GM12878 (cell line): ENCODE measurements at places on chromosomes 4 and X. TPM values are rescaled to one million over a fixed set of nuclear protein-coding genes. Genes with fewer than 3 reads are reported as not detected.

KLF8 gene
- polyA plus RNA-seq: 0.79 and 0.97 TPM in 2 replicates

SLC4A4 gene
- polyA plus RNA-seq: 0.27 TPM in 1 of 2 replicates, not detected in the other

MAB21L2 gene
- 0.11 TPM in 1 of 2 replicates, not detected in the other for polyA plus RNA-seq

PSAPL1 gene
- not detected in 2 replicates for polyA plus RNA-seq

EDA gene
- polyA plus RNA-seq: not detected in 2 replicates

DNA sequence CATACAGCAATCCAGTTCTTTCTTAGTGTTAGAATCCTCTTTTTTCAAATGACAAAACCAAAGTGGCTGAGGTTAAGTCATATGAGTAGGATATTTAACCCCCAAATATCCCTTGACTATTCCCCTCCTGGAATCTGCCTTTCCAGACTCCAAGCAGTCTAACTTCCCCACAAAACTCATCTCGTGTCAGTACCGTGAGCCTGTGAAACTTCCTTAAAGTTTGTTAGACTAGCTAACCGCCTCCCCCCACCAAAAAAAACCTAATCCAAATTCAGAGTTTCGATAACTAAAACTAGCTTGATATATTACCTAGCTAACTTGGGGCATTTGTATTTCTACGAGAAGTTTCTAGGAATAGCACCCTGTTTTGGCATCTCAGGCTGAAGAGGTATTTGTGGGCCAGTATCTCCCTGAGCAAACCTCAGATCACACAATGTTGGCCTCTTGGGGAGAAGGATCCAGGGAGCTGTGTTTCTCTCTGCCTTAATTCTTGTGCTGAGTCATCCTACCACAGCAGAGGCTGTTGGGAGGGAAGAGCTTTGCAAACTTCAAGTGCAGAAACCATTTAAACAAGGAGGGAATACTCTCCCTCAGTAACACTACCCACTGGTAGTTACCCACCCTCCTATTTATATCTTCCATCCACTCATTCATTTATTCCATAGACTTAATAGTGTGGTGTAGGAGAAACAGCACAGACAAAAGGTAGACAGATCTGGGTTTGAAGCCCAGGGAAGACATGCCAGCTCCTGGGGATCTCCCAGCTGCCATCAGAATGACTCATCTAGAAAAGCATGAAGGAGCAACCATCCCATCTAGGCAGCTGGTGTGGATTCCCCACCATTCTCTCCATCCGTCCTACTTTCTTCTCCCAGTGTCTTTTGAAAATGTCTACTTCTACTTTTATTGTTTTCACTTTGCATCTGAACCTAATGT, 39.3 kb upstream of the TXK start:
- DNase-seq: peak; percentile 55

DNA sequence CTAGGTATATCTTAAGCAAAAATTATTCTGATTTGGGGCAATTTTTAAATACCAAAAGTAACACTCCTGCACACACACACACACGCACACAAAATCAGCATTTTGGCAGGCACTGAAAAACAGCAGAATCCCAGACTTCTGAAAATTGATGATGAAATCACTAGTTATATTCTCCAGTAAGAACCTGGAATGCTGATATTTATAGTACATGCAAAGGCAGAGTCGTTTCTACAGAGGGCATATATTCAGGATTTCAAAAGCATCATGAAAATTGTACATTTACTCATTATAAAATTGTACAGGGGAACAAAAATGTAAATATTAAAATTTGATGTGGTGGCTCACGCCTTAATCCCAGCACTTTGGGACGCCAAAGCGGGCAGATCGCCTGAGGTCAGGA, 352.5 kb upstream of the PITX2 start:
- DNase-seq: no peak

DNA sequence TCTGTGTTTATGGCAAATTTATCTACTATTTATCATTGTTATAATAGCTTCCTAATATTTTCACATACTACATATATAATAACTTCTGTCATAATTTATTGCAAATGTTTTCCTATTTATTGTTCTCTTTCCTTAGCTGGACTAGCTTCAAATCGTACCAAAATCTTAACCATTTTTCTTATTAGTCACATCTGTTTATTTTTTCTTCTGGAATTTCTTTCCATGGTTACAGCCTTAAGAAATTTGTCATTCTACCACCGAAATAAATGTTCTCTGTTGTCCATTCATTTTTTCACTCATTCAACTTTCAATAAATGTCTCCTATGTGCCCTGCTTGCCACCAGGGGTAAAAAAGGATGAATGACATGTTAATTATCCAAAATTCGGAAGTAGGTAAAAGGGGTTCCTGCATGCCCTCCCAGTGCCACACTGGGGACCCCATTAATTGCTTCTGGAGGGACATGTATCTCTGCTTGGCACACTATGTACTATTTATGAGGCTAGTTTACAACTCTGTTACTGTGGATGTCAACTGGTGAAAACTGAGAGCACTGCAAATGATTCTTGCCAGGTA, 182.1 kb downstream of the SH3KBP1 start:
- DNase-seq: no peak

- DNase-seq: no peak
Measured at GRCh38 chrX:19684311-19684710, 169.0 kb upstream of the MAP3K15 start.

DNA sequence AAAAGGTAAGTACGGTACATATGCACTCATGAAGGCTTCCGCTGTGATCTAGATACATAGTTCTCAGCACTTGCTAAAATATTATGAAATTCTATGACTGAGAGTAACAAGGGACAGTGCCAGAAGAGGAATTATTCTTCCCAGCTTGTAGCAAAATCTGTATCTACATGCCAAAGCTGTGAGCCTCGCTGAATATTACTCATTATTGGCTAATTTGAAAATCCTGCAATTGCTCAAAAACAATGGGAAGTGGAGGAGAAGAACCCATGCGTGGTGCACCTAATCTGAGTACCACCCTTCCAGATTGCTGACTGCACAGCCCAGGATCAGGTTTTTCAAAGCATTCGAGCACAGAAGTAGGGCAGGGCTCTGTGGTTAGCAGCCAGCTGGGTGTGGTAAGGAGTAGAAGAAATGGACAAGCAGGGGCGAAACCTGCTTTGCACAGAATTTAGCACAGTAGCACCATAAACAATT, 17.4 kb upstream of the PDCL2 start:
- DNase-seq: no peak

- no peak for DNase-seq
Measured at GRCh38 chr4:121777625-121778024, 12.7 kb upstream of the SMIM43 start.

DNA sequence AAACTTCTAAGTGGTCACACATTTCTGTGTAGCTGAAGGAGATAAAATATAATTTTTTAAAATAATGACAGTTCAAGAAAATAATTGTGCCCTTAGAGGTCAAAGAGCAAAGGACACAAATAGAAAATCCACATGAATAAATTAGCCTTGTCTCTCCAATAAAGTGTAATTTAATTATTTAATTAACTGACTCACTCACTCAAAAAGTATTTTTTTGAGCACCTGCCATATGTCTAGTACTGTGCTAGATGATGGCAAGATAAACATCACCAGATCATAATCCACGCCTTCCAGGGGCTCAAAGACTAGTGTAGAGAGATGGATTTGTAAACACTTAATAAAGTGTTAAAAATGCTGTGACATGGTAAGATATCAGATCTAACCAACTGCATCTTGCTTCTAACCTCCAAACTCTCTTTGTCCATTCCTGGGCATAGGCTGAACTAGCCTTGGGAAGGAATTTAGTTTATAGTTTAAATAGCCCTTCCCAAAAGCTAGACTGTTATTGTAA, 112.5 kb downstream of the SCLT1 start:
- DNase-seq: no peak

- DNase-seq: no peak
Measured at GRCh38 chr4:120718979-120719566, 203.5 kb downstream of the PRDM5 start.

DNA sequence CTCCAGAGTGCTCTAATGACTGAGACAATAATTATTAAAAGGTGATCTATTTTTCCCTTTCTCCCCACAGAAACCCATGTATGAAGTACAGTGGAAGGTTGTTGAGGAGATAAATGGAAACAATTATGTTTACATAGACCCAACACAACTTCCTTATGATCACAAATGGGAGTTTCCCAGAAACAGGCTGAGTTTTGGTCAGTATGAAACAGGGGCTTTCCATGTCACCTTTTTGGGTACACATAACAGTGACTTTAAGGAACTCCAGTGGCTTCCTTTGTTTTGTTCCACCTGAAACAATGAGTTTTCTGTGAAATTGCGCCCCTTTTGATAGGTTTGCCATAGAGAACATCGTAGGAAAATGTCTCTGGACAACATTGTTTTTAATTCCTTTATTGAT, 69.6 kb downstream of the KIT start:
- peak; percentile 21 for DNase-seq
